ENCODE measurements at places on chromosomes 1 and 21.

DNA sequence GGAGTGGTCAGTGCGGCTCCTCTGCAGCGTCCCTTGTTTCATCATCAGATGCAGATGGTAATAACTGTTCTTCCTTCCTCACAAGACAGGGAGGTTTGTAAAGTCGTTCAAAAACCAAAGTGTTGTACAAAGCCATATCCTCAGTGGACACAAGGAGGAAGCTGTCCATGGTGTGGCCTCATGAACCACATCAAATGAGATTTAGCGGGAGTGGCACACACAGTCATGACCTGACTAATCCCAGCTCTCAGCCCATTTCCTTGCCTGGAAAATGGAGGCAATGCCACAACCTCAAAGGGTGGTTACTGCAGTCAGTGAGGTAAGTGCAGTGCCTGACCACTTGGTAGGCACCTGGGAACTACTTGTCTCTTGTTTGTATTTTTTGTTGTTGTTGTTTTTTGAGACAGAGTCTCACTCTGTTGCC, 13.4 kb downstream of the ENTREP3 start:
- H3K36me3 ChIP-seq = peaks cover 10% of the 10 kb centered on the region
- H3K27ac ChIP-seq = no peak overlapping the region
- DNase-seq = no peak

- no peak for DNase-seq
- H3K27me3 ChIP-seq = peaks cover 36% of the 10 kb centered on the region
- no peak overlapping the region for H3K4me3 ChIP-seq
- no peak overlapping the region for H3K27ac ChIP-seq
- no peaks in the 10 kb centered on the region for H3K36me3 ChIP-seq
These were observed 21.9 kb downstream of the HEYL start for GRCh38 chr1:39617488-39618049.

GRCh38 chr1:180815188-180815587, 97.5 kb upstream of the KIAA1614 start:
- no peak overlapping the region for H3K27ac ChIP-seq
- H3K4me3 ChIP-seq = peak overlapping the region; percentile 51
- H3K4me1 ChIP-seq = no peaks in the 10 kb centered on the region
- H3K27me3 ChIP-seq = no peaks in the 10 kb centered on the region
- H3K36me3 ChIP-seq = peaks cover 11% of the 10 kb centered on the region

DNA sequence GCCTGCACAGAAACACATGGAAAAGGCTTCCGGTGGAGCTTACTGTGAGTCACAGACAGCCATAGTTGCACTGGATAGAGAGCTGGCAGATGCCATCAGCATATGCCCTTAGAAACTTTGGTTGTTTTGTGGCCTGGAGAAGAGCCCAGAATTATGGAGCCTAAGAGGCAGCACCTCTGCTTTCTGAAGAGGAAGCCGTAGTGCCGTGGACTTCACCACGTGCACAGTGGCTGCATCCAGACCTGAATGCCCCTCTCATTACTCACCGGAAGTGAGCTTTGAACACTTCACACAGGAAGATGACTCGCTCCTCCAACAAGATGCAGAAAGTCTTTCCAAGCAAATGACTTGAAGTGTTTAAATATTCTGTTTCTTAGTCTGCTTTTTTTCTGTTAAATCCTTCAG, 28.4 kb downstream of the JUN start:
- no peaks in the 10 kb centered on the region for H3K4me1 ChIP-seq
- no peak overlapping the region for H3K4me3 ChIP-seq
- H3K27me3 ChIP-seq = peaks cover 72% of the 10 kb centered on the region
- no peaks in the 10 kb centered on the region for H3K36me3 ChIP-seq
- DNase-seq = no peak

DNA sequence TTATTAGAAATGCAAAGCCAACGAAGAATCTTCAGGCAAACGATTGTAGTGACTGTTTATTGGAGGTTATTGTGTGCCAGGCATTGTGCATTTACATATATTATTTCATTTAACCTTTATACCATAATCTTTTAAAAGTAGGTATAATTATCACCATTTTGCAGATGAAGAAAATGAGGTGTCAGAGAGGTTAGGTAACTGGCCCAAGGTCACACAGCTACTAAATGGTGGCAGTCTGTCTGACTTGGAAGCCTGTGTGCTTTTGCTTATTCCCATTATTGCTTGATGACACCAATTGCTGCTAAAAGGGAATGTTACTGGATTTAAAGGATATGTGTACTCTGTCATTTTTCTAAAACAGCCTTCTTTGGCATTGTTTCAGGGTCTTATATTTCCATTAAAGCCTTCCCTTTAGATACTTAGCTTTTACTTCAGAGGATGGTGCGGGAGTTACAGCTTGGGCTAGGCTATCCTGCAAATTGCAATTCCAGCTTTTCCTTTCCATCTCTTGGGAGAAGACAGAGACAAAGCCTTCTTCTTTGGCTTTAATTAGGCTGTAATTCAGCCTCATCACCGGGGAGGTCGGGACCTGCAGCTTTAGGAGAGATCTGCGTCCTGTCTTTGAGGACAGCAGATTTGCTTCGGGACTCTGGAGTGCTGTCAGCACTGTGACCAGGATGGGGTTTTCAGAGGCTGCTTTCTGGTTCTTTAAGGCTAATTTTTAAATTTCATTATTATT, 37.4 kb upstream of the ERRFI1 start:
- no peak overlapping the region for H3K27ac ChIP-seq
- H3K4me1 ChIP-seq = peaks cover 5% of the 10 kb centered on the region
- no peak for DNase-seq

GRCh38 chr1:11373895-11374747, 101.1 kb downstream of the UBIAD1 start:
- no peaks in the 10 kb centered on the region for H3K4me1 ChIP-seq
- no peak overlapping the region for H3K4me3 ChIP-seq
- no peak overlapping the region for H3K27ac ChIP-seq

- H3K4me3 ChIP-seq = peak overlapping the region; percentile 85
- H3K27ac ChIP-seq = no peak overlapping the region
- no peaks in the 10 kb centered on the region for H3K4me1 ChIP-seq
- H3K27me3 ChIP-seq = peaks cover 40% of the 10 kb centered on the region
- no peak for DNase-seq
- H3K36me3 ChIP-seq = no peaks in the 10 kb centered on the region
These were observed 823 bp upstream of the PRKAA2 start for GRCh38 chr1:56644064-56644918.
